ENCODE measurements at places on chromosomes 3 and 15.

DNA sequence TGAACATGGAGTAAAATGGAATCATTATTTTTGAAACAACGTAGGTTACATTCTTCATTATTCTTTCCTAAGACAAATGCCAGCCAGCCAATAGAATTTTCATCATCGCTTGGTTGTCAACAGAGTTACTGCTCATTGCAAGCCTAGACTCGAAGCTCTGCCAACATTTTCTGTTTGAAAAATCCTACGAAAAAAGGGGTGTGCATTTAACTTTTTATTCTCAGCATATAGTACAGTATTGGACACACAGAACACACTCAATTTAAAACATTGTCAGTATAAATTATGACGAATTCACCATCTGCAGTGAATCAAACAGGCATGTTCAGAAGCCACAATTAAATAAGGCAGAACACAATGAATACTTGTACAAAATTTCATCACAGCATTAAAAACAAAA, 232.1 kb downstream of the NR1D2 start:
- DNase-seq = no peak

- no peak for DNase-seq
Measured at GRCh38 chr15:85456798-85457197, 76.4 kb downstream of the AKAP13 start.

- no peak for DNase-seq
Measured at GRCh38 chr3:188421151-188421821, 267.3 kb downstream of the LPP start.

DNA sequence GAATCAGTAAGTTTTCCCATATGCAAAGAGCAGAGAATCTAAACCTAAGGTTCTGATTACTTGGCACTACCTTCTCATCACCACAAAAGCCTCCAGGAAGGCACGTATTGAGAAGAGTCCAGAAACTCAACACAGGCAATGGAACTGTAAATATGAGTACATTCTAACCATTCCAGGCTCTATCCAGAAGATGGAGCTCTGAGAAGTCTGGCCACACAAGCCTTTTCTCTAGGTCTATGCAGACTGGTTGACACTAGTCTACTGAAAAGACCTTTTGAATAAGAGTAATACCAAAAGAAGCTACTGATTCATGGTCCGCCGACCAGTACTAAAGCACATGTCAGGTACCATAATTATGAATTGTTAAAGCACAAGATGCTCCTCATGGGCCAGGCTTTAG, 12.2 kb upstream of the NCKIPSD start:
- no peak for DNase-seq

GRCh38 chr15:85580879-85581278, 200.5 kb downstream of the AKAP13 start:
- DNase-seq = no peak

GRCh38 chr3:127544192-127544802, 46.2 kb downstream of the TPRA1 start:
- peak; percentile 78 for DNase-seq

DNA sequence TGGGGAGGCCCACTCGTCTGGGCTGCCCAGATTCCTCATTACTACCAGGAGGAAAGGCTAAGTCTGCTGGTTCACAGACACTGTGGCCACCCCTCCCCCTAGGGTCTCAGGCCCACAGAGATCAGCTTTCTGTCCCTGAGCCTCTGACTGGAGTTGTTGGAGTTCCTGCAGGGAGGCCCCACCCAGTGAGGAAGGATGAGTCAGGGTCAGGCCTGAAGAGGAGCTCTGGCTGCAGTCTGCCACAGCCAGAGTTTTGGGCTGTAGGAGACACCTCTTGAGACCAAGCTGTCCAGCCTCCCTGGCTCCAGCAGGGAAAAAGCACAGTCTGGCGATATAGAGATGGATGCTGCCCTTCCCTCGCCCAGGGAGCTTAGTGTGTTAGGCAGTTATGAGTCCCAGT, 720.9 kb upstream of the SEMA6D start:
- no peak for DNase-seq

- DNase-seq = no peak
Measured at GRCh38 chr3:45252826-45253225, 26.7 kb upstream of the TMEM158 start.

GRCh38 chr3:62095756-62096155, 277.6 kb downstream of the FEZF2 start:
- no peak for DNase-seq

GRCh38 chr3:56885453-56885852, 83.7 kb upstream of the ARHGEF3 start:
- DNase-seq = no peak

GRCh38 chr3:154164387-154164786, 43.2 kb downstream of the ARHGEF26 start:
- no peak for DNase-seq

DNA sequence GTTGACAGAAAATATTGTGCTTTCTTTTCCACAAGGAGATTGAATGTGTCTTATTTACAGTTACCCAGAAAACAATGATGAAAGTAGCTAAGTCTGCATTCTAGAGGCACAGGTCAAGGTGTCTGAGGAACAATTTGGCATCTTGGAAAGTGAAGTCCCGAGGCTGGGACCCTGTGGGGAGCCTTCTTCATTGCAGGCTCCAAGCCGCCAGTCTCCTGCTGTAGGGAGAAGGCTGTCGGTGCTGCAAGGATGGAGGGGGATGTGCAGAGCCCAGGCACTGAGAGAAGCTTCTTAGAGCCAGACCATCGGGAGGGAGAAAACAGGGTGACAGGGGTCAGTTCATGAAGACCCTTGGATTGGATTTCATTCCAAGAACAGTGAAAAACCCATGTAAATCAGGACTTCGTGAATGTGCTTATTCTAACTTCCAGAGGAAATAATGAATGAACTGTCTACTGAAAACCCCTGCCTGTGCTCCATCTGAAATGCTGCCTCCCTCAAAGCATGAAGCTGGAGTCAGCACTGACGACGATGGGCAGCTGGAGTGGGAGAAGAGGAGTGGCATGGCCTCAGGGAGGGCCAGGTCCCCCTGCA, 25.2 kb upstream of the NSMCE3 start:
- DNase-seq = no peak

DNA sequence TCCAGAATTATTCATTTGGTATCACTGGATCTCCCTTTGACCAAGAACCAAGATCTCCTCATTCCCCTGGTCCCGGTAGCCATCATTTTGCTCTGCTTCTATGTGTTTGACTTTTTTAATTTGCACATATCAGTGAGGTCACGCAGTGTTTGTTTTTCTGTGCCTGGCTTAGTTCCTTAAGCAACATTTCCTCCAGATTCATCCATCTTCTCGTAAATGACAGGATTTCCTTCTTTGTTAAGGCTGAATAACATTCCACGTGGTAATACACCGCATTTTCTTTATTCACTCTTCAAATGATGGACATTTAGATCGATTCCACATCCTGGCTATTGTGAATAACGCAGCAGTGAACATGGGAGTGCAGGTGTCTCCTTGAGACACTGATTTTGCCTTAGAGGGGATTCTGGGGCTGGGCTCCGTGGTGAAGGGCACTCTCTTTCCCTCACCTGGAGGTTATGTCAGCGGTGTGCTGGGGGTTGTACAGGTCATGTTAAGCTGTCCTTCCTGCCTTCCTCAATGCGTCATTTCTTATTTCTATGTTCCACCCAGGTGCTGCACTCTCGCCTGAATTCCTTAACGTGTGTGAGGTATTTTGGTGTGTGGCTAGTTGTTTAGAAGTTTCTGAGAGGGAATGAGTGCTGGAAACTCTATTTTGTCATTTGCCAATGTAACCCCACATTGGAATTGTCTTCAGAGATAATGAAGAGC, 212.2 kb downstream of the LPP start:
- DNase-seq = no peak

- DNase-seq = no peak
Measured at GRCh38 chr3:133531981-133532380, 41.5 kb upstream of the CDV3 start.

GRCh38 chr3:125160606-125161371, 51.8 kb downstream of the SLC12A8 start:
- no peak for DNase-seq

DNA sequence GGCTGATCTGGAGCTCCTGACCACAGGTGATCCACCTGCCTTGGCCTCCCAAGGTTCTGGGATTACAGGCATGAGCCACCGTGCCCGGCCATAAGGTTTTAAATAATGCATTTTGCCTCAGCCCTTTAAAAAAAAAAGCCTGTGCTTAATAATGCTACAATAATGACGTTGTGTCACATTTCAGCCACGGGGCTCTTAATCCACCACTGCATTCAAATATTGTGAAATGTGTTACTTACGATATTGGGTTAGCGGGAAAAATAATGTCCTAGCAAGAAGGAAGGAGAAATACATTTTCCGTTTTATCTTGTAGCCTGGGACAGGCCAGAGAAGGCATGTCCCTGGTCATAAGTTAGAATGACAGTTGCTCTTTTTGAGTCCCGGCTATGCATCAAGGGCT, 17.6 kb downstream of the PAQR5 start:
- no peak for DNase-seq

DNA sequence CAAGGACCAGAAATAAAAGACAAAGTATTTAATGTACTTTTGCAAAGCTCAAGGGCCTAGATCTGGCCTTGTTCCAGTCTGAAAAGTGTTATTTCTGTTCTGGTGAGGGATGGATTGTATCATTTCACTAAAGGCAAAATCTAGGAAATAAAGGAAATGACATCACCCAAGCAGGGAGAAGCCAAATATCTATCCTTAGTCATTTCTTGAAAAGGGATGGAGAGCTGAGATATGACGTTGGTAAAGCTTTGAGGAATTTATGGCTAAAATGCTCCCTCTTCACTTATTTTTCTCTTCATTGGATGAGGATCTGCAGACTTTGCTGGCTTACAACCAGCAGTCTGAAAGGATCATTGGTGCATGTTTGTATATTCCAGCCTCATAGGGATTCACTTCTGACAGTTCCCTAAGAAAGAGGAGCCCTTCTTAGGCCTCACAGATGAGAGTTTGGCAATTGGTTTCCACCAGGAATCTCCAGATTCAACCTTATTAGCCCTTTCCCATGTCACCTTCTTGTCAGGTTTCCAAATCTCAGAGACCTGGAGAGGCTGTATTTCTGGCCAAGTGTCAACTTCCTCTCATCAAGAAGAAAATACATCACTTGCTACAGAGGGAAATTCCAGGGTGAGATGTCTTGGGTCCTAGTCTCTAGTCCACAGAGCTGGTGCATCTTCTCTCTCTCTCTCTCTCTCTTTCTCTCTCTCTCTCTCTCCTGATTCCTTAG, 93.7 kb upstream of the BOC start:
- DNase-seq = peak; percentile 72

DNA sequence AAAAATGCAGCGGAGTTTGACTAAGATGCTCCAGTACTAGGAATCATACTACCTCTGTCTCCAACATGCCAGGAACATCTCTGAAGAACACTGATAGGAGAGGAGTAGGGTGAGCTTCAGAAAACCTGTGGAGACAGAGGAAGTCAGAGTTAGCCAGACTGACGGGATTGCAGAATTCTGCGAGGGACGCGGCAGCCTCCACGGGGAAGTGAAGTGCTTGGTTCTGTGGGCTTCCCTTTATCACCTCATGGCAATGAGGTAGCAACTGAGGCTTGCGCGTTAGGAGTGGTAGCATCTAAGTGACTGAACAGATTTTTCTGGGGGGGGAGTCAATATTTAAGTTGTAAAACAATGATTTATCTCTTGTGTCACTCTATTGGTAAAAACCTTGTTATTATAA, 226.3 kb downstream of the MCTP2 start:
- DNase-seq = no peak

GRCh38 chr15:60973637-60974415, 255.3 kb downstream of the RORA start:
- DNase-seq = no peak

DNA sequence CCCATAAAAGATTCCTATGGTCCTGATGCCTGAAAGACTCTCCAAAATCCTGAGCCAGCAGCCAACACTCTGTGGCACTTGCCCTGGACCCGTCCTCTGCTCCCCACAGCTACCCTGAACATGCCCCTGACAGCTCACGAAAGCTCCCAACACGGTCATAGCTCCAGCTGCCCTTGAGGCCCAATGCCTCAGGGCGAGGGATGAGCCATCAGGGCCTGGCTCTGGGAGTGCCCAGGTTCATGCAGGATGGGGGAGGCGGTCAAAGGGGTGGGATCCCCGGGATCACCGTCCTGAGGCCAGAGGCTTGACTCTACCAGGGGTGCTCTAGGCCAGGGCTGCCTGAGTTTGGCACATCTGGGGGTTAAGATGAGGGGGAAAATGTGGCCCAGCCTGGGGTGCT, 72.7 kb upstream of the RPL32 start:
- DNase-seq = no peak

DNA sequence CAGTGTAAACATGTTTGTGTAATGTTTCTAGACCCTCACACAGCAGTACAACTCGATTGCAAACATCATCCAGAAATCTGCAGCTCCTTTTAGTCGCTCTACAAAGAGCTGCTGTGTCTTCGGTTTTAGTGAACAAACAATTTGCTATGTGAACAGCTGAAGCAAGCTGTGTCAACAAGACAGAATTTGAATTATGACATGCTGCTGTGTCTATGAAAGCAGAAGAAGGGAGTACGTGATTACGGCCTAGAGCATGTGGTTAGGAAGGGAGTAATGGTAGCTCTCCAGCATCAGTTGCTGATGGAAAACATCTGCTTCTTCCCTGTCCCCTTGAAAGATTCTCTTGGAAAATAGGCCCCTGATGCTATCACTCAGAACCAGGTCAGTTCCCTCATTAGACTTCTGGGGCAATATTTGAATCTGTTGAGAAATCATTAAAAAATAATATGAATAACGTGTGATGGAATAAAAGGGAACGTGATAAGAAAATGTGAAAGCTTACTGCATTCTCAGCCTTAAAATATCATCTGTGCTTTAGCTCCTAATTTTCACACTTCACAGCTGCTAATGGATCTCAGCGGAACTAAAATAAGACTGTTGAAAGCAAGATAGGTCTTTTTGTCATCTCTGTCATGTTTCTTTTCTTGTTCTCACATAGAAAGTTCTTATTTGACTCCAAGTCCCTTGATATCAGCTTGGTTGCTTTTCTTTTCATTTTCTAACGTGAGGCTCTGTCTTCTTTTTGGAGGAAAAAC, 891.5 kb downstream of the ROBO2 start:
- no peak for DNase-seq

DNA sequence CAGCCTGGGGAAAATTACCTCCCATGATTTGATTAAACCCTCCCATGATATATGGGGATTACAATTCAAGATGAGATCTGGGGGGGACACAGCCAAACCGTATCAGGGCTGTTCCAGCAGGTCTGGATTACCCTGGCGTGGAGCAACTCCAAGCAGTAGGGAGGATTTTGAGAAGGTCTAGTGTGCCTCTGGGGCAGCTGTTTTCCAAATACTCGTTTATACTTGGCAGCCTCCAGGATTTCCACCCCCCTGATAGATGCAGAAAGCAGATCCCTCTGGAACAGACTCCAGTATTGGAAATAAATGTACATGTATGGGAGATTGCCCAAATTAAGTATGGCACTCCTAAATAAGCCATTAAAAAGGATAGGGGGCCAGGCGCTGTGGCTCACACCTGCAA, 7.7 kb upstream of the IRAK2 start:
- DNase-seq = no peak

GRCh38 chr15:44286814-44287452, 1.6 kb upstream of the GOLM2 start:
- no peak for DNase-seq

GRCh38 chr3:154981664-154982063, 98.5 kb upstream of the MME start:
- no peak for DNase-seq

All from DMS79 treated with DMSO at 0.1 percent for 48 hours (cell line).